ENCODE measurements at places on chromosomes 5 and 9. TPM values are rescaled to one million over a fixed set of nuclear protein-coding genes. Genes with fewer than 3 reads are reported as not detected.

The SV2C gene
- 30.8 TPM for total RNA-seq

The HTR4 gene
- 0.92 TPM for total RNA-seq

- no peaks in the 10 kb centered on the region for H3K4me1 ChIP-seq
- no peaks in the 10 kb centered on the region for H3K36me3 ChIP-seq
- no peak overlapping the region for H3K4me3 ChIP-seq
Measured at GRCh38 chr9:93366119-93366447, 85.4 kb upstream of the FAM120A start.

DNA sequence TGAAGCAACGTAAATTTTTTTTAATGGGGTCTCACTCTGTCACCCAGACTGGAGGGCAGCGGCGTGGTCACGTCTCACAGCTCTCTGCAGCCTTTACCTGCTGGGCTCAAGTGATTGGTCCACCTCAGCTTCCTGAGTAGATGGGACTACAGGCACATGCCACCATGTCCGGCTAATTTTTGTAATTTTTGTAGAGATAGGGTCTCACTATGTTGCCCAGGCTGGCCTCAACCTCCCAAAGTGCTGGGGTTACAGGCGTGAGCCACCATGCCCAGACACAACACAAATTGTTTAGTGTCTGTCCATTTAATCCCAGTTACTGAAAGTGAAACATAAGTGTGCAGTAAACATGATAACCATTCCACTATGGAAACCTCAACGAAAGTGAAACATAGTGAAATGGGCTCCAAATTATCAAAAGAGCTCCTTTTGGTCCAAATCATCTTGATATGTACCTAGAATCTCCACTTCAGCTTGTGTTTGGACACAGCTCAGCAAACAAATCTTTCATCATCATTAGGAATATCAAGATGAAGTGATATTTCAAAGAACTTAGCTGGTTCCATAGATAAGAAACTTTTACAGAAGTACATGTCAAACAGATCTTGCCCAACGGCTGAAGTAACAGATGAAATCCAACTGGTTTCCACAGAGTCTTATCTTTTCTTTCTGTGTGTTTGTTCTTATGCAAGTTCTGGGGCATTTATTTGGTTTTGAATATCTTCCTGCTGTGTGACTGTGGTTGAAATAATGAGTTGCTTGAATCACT lies 41.2 kb upstream of the PLPP1 start:
- H3K27ac ChIP-seq = peak overlapping the region; percentile 10
- no peak for DNase-seq
- H3K36me3 ChIP-seq = no peaks in the 10 kb centered on the region
- H3K4me1 ChIP-seq = peaks cover 15% of the 10 kb centered on the region

DNA sequence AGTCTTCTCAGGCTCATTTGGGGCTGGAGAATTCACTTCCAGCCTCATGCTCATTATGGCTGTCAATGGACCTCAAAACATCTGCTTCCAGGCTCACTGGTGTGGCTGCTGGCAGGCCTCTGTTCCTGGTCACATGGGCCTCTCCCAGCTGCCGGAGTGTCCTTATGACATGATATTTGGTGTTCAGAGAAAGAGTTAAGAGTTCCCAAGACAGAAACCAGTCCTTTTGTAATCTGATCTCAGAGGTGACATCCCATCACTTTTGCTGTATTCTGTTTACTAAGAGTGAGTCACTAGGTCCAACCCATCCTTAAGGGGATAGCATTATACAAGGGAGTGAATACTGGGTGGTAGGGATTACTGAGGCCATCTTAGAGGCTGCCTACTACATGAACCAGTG lies 104.6 kb downstream of the CACNA1B start:
- no peak for DNase-seq
- H3K27ac ChIP-seq = no peak overlapping the region
- no peak overlapping the region for H3K4me3 ChIP-seq
- H3K4me1 ChIP-seq = no peaks in the 10 kb centered on the region

DNA sequence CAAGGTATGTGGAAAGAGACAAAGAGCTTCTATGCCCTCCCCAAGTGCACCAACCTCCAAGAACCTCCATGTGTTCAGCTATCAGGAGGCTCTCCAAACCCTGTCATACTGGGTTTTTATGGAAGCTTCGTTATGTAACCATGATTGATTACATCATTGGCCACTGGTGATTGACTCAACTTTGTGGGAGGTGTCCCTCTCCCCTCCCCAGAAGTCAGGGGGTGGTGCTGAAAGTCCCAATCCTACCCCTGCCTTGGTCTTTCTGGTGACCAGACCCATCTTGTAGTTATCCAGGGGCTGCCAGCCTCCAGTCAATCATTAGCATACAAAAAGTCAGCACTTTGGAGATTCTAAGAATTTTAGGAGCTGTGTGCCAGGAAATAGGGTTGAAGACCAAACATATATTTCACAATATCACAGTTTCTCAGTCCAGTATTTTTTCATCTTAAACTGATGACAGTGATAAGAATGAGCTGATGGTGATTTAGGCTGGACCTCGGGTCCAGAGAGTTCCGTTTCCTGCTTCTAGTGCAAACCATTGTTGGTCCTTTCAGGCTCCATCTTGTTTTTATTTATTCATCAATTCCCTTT lies 27.3 kb upstream of the FANCC start:
- no peak overlapping the region for H3K27ac ChIP-seq
- no peaks in the 10 kb centered on the region for H3K36me3 ChIP-seq
- H3K27me3 ChIP-seq = peaks cover 5% of the 10 kb centered on the region

DNA sequence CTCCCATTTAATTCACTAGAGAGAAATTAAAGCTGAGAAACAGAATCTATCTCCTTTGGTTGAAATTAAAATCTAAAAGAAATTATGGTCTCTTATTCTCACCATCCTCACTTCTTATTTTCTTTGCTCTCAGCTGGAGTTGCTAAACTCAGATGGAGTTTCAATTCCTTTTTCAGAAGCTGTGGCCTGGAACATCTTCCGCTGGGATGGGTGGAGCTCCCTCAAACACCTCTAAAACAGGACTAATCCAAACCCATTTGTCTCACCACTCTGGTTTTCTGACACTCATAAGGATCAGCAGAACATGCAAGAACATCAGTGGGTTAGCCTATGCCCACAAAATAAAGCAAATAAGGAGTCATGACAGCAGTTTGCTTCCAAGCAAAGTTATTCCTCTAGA lies 39.6 kb upstream of the CEP78 start:
- H3K4me3 ChIP-seq = no peak overlapping the region
- H3K27ac ChIP-seq = no peak overlapping the region
- no peak for DNase-seq
- peaks cover 5% of the 10 kb centered on the region for H3K4me1 ChIP-seq

GRCh38 chr9:31582071-31582470 lies 802.4 kb upstream of the ACO1 start:
- DNase-seq = no peak
- H3K27me3 ChIP-seq = no peaks in the 10 kb centered on the region
- H3K4me3 ChIP-seq = no peak overlapping the region

GRCh38 chr5:83866181-83866580 lies 145.5 kb upstream of the HAPLN1 start:
- no peak for DNase-seq
- no peaks in the 10 kb centered on the region for H3K27me3 ChIP-seq
- H3K4me3 ChIP-seq = no peak overlapping the region
- no peak overlapping the region for H3K27ac ChIP-seq

DNA sequence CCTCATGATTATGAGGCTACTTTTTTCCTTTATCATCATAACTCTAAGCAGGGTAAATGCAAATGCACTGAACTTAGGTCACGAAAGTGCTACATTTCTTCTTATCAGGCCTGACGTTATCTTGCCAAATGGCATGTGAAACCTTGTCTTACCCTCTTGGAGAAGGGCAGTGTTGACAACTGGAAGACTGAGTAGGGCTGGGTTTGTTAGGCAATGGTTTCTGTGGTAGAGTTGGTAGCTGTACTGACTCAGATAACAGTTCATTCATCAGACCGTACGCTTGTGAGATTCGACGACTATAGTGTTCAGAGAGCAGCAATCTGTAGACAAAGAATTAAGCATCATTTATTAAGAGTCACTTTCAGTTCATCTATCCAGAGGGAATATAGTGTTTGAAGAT lies 127.7 kb downstream of the CPLANE1 start:
- peaks cover 4% of the 10 kb centered on the region for H3K36me3 ChIP-seq
- H3K4me3 ChIP-seq = no peak overlapping the region
- no peak overlapping the region for H3K27ac ChIP-seq
- H3K27me3 ChIP-seq = no peaks in the 10 kb centered on the region

DNA sequence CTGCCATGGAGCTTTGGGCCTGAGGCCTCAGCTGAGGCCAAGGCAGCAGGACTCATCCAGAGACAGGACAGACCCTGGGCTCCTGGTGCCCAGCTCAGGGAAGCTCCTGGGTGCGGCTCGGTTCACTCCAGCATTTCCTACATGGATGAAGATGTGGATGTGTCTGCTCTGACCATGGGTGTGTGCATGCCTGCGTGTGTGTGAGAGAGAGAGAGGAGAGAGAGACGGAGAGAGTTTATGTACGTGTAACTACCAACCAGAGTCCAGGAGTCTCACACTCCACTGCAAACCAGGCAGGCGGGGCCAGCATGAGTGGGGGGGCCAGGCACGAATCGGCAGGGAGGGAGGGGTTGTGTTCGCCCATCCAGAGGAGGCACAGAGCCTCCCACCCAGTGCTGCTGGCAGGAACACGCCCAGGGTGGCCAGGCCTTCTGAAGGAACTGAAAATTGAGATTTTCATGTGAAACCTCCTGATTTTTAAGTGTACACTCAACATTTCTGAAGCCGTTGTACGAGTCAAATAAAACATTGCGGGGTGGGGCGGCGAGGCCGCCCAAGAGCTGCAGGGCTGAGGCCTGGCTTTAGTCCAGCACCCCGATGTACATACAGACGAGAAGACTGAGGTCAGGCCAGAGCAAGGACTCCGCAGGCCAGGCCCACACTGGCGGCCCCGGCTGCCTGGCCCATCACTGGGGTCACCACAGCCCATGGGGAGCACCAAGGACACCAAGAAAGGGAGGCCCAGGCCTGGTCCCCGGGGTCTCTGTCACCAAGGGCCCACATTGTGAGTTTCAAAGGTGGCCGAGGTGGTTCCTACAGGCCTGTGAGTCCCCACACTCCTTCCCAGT lies 88.7 kb downstream of the ADAMTS2 start:
- H3K36me3 ChIP-seq = no peaks in the 10 kb centered on the region
- no peak overlapping the region for H3K4me3 ChIP-seq
- DNase-seq = no peak
- H3K27ac ChIP-seq = no peak overlapping the region
- no peaks in the 10 kb centered on the region for H3K4me1 ChIP-seq

DNA sequence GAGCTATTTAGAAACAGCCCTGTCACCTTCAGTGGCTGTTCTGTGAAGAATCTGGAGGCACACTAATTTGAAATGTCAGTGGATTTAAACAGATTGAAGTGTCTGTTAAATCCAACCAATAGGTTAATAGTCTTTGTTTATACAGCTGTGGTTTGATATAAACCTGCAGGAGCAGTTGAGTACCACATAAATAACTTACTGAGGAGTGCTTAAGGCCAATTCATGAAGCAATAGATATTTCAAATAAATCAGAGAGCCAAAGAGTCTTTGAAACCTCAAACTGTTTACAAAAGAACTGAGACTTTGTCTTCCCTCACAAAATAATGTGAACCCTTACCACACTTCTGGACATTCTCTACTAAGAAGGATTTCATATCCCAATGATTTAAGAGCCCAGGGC lies 111.9 kb downstream of the FEM1C start:
- H3K36me3 ChIP-seq = no peaks in the 10 kb centered on the region
- no peak overlapping the region for H3K4me3 ChIP-seq
- H3K4me1 ChIP-seq = peaks cover 13% of the 10 kb centered on the region
- peak overlapping the region; percentile 4 for H3K27ac ChIP-seq
- no peak for DNase-seq

DNA sequence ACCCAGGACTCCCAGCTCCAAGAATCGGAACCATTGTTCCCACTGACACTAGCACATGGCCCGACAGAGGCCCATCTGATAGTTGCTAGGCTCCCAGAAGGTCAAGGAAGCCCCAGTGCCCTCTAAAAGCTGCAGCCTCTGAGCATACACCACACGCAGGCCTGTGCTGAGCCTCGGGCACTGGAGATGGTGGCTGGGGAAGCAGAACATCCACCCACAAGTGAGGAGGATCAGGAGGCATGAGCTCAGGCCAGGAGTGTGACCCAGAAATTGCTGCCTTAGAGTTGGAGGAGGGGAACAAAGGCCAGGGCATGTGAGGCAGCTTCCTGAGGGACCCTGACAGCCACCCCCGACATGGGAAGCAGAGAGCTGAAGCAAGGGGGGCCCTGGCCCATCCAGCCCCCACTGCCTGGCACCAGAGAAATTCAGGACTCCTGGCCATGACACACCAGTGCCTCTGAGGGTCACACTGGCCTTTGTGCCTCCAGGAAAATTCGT lies 21.4 kb downstream of the IPPK start:
- H3K36me3 ChIP-seq = peaks cover 95% of the 10 kb centered on the region
- H3K27me3 ChIP-seq = no peaks in the 10 kb centered on the region
- no peaks in the 10 kb centered on the region for H3K4me1 ChIP-seq
- DNase-seq = no peak

GRCh38 chr5:5902678-5903646 lies 475.4 kb downstream of the MED10 start:
- H3K27ac ChIP-seq = no peak overlapping the region
- no peaks in the 10 kb centered on the region for H3K36me3 ChIP-seq
- no peaks in the 10 kb centered on the region for H3K27me3 ChIP-seq
- H3K4me3 ChIP-seq = no peak overlapping the region
- DNase-seq = no peak

DNA sequence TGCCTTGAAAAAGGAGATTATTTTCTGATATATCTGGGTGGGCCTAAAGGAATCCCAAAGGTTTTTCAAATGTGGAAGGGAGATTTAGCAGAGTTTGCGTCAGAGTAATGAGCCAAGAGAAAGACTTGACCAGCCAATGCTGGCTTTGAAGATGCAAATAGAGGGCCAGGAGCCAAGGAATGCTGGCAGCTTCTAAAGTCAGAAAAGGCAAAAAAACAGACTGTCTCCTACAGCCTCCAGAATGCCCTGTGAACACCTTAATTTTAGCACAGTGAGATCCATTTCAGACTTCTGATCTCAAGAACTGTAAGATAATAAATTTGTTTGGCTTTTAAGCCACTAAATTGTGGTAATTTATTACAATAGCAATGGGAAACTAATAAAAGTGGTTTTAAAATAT lies 122.6 kb upstream of the FREM1 start:
- no peak overlapping the region for H3K4me3 ChIP-seq
- H3K27me3 ChIP-seq = no peaks in the 10 kb centered on the region
- no peaks in the 10 kb centered on the region for H3K36me3 ChIP-seq
- DNase-seq = no peak
- no peaks in the 10 kb centered on the region for H3K4me1 ChIP-seq

Data from stomach (tissue), 19 donors.